ENCODE measurements at places on chromosomes 16 and 17.
A peak's percentile ranks its signal among the peaks of the same experiment; 100 is the strongest.

DNA sequence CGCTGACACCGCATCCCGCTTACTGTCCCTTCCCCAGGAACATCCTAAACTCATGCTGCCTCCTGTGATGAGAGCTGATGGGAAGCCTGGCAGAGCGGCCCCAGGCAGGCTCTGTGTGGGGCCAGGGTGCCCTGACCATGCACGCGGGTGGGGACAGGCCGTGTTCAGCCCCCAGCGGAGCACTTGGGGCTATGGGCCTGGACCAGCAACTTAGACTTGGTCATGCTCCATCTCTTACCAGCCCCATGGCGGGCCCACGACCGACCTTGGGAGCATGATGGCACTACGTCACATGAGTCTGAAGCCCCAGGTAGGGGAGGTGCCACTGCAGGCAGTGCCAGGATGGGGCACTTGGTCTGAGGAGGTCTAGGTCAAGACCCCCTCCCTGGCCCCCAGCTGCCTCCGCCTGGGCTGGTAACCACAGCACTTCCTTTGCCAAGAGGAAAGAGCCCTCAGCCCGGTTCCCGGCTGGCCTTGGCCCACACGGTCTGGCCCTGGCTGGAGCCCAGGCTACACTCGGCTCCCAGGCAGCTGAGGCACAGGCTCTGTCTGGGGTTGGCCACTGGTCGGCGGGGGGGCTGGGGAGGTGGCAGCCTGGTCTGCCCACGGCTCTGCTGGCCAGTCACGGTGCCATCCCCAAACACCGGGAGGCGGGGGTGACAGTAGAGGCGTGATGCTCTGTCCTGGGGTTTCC, 25.7 kb downstream of the BAHCC1 start:
- no peak for DNase-seq

DNA sequence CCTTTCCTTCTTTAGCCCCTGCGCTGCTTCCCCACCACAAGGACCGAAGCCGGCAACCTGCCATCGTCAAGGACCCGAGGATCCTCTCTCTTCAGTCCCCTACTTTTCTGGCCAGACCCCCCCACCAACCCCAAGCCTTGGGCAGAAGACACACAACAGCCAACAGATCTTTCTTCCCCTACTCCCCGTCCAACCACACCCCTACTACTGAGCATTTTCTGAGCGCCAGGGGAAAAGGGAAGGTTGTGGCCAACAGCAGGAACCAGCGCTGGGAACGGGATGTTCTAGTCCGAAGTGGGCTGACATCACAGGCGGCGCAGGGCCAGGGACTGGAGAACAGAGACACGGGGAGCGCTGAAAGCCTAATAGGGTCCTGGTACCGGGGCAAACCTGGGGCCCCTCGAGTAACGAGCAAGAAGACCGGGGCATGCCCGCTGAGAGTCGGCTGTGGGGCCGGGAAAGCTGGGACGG, 528 bp downstream of the PER1 start:
- DNase-seq = peak; percentile 56

DNA sequence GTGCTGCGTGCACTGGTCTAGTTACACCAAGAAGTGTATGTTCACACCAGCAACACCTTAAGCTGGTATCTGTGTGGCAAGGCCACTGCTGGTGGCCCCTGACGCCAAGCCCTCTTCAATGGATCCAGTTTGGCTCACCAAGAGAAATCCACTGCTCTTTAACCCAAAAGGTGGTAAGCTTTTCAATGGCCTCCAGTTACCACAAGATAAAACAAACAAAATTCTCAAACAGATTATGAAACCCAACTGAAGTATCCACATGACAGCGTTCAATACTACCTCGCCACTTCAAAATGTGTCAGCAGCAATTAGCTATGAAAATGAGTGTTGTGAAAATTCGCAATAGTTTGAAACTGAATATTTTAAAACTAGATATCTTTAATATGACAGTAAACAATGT, 96.5 kb upstream of the AKTIP start:
- no peak for DNase-seq

DNA sequence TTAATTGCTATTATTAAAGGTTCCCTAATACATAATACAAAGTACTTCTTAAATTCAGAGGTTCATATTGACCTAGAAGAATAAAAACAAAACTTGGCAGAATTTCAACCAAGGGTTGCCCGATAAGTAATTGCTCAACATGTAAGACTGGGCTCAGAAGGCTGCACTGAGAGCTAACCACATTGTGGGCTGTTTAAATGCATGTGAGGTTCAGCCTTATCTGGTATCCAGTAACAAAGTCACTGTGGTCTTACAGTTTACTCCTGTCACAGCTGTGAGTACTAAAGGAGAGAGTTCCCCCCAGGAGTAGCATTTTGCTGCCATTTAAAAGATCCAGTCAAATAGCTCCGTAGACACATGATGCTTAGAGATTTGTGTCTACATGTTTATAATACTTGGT, 1.6 kb upstream of the DHRS11 start:
- DNase-seq = no peak

DNA sequence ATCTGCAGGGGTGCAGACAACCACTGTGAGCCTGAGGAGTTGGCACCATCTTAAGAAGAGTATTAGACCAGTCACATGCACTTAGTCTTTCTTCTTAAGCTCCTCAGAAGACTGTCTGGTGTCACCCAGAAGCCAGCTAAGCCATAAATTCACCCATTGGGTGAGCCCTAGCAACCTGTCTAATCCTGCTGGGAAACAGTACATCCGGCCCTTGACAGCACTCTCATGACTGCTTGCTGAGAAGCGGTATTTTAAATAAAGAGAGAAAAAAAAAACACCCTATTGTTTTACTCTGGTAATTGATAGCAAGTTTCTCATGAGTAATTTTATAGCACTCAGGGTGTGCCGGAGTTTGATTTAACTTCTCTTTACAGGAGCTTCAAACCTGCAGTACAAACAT, 134.7 kb downstream of the SOX9 start:
- DNase-seq = no peak

GRCh38 chr16:54342966-54343365, 56.4 kb upstream of the IRX3 start:
- no peak for DNase-seq

DNA sequence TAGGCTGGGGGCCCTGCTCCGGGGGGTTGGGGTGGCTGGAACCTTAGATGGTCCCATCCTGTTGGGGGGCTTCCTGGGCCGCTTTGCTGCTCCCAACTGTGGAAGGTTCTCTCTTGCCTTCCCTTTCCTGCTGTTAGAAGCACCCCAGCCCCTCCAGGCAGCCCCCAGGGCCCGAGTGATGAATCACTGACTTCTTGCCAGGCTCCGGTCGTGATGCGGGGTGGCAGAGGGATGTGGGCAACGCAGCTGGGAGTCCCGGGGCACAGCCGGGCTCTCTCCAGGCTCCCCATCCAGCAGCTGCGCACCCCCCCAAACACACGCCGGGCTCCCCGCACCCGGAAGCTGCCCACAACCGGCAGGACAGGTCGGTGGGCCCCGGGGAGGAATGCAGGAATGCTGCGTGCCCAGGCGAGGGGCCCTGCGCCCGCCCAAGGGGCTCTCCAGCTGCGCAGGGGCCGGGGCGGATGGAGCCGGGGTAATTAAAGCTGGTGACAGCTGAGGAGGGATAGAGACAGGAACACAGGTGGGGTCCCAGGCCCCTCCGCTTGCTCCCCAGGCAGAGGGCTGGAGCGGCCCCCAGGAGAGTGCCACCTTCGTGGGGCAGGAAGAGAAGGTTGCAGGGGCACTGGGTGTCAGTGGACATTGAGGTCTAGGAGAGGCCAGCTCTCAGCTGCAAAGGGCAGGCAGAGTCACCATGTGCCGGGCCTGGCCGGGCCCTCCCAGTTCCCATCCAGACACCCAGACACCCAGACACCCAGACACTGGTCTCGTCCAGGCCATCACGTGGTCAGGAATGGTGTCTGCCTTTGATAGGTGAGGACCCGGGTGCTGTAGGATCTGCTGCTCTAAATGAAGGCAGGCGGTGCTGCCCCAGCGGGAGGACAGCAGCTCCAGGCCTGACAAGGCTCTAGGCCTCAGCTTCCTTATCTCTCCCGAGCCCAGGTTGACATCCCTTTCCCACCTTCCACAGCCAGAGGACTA, 15.0 kb upstream of the SLC38A10 start:
- DNase-seq = no peak

DNA sequence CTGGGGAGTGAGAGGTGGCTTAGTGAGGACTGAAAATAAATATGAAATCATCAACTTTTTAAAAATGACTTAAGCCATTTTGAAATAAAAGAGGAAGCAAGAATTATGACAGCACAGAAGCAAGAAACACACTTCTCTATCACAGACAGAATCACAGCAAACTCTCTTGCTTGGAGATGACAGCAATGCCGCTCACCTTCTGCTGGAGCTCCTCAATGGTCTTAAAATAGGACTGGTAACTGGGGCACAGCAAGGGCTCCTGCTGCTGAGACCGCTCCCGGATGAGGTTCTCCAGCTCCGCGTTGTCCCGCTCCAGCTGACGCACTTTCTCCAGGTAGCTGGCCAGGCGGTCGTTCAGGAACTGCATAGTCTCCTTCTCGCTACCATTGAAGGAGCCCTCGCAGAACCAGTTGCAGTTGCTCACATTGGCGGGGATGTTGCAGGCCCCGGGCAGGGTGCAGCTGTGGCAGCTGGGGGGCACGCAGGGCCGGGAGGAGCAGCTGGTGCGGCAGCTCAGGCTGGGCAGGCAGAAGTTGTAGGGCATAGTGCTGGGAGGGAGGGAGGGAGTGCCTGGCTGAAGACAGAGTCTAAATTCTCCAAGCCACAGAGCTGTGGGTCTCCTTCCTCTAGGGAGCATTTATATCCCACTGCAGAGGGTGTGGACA, at the start of gene KRT31:
Gene KRT31 (minus strand): TSS at position 613 of the 665 bp plus-strand sequence. CDS start 69 bp downstream, at position 544.
- no peak for DNase-seq

GRCh38 chr16:69408475-69408874, 15.9 kb upstream of the CYB5B start:
- no peak for DNase-seq

DNA sequence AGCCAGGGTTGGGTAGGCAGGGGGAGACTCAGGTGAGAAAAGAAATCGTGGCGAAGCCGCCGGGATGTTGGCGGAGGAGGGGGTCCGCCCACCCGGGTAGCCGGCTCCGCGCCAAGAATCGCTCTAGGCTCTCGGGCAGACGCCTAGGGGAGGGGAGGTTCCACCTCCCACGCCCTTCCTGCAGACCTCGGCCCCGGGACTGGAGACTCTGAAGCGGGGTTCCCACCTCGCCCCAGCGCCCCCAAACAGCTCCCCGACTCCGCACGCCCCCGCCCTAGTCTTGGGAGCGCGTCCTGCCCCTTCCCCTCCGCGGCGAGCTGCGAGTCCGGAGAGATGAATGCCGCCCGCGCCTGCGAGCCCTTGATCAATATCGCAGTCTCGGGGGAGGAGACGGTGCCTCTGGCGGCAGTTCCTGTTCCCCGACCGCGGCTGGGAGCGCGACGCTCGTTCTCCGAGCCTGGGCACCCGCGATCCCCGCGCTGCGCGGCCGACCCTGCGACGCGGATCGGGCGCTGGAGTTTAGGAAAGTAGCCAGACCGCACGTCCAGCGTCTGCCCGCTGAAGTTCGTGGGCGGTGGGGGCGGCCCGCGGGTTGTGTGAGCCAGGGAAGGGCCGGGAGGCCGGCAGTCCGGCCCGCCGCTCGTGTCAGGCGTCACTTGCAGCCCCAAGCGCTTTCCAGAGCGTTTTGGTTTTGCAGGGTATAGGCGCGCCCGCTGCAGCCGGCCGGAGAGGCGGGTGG, 790 bp downstream of the CRHR1 start:
- DNase-seq = peak; percentile 32

DNA sequence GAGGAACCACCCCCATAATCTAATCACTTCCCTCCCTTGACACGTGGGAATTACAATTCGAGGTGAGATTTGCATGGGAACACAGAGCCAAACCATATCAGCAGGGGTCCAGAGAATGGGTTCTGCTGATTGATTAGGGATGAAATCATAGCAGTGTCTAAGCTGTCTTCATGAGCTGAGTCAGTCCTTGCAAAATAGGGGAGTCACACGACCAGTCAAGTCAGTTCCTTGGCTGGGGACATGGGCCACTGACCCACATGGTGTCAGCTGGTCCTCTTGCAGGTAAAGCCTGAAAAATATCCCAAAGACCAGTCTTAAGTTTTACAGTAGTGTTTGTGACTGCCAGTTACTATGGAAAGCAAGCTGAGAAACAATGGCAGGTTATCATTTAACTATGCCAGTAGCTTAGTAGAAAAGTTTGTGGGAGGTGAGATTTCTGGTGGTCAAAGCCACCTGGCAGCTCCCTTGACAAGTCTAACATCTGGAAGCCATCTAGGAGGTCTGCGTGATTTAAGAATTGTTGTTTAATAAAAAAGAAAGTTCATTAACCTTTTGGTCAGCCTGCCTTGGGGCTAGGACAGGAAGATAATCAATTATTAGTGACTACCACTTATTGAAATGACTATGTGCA, 15.7 kb upstream of the ATF7IP2 start:
- no peak for DNase-seq

DNA sequence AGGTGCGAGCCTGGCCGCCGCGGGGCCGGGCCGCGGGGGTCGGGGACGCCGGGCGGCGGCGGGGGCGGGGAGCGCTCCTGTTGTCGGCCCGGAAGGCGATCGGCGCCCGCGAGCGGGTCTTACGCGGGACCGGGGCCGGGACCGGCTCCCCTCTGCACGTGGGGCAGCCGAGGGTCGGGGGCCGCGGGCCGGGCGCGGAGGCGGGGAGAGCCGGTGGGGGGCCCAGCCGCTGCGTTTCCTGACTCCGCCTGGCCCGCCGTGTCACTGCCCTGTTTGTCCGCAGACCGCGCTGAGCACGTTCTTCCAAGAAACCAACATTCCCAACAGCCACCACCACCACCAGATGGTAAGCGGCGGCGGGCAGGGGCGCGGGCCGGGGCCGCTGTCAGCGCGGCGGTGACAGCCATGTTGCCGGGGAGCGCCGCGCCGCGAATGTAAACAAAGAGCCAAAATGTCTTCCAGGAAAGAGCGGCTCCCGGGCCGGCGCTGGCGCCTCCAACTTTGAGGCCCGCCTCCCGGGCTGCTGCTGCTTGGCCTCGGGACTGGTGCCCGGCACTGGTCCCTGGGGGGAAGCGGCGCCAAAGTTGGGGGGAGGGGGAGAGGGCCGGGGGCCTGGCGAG, 586 bp downstream of the UBALD2 start:
- peak; percentile 66 for DNase-seq

- no peak for DNase-seq
These were observed 147.6 kb upstream of the MPHOSPH6 start for GRCh38 chr16:82317411-82318167.

DNA sequence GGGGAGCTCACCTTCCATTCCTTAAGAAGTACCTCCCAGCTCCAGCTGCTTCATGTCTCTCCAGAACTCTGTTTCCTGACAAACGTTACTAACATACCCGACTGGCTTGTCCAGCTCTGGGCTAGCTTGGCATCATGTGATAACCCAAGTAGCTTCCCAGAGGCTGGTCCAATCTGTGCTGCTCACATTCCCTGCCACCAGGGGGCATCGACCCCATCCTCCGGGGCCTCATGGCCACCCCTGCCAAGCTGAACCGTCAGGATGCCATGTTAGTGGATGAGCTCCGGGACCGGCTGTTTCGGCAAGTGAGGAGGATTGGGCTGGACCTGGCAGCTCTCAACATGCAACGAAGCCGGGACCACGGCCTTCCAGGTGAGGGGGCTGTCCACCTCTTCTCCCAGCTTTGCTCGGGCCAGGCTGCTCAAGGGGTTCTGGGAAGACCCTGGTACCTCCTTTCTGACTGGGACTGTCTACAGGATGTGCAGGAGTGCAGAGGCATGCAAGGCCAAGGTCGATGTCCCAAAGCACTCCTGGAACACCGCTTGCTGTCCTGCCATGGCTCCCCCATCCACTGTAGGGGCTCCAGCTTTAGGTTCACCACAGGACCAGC, 7.6 kb downstream of the EPX start:
- DNase-seq = peak; percentile 57
